ENCODE measurements at places on chromosomes 3 and 15.

DNA sequence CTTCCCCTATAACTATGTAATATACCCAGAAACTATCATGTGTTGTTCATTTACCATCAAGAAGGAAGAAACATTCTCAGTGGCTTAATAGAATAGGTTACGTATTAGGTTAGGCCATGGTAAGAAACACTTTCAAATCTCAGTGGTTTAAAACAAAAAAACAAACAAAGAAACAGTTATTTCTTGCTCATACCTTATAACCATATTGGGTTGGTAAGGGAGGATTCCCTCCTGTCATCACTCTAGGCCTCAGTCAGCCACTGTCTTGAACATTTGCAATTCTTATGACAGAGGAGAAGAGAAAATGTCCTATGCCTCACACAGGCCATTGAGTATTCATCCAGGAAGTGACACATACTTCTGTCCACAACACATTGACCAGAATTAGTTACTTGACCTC lies 727.7 kb upstream of the NECTIN3 start:
- DNase-seq = no peak

DNA sequence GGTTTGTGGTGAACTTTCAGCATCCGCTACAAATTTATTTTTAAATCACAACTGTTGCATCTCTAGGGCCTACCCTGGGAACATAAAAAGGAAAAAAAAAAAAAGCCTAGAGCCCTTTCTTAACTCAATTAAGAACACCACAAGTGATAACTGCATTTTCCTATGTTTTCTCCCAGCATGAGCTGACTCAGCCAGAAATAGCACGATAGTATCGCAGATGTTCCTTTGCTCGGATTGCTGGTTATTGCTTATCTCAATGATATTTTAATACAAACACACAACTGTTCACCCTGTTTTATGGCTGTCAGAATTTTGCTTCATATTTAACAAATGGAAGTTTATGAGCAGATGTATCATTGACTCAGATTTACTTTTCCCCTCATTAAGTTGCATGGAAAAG lies 251.8 kb upstream of the SUCLG2 start:
- no peak for DNase-seq

DNA sequence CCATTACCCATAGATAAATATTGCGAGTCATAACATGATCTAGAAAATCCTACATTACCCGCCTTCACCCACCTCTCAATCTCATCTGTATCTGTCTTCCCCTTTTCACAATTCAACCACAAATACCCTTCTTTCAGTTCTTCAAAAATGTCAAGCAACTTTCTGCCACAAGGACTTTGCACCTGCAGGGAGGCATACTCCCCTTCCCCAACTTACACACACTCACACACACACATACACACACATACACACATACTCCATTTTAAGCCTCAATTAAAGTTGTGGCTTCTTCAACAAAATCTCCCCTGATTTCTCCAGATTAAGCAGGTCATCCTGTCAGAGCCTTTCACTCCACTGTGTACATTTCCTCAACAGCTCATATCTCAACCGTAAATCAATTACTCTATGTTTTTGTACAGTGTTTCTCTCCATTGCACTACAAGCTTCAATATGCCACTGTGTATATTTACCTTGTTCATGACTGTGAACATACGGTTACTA lies 33.1 kb upstream of the CCDC50 start:
- peak; percentile 22 for DNase-seq

DNA sequence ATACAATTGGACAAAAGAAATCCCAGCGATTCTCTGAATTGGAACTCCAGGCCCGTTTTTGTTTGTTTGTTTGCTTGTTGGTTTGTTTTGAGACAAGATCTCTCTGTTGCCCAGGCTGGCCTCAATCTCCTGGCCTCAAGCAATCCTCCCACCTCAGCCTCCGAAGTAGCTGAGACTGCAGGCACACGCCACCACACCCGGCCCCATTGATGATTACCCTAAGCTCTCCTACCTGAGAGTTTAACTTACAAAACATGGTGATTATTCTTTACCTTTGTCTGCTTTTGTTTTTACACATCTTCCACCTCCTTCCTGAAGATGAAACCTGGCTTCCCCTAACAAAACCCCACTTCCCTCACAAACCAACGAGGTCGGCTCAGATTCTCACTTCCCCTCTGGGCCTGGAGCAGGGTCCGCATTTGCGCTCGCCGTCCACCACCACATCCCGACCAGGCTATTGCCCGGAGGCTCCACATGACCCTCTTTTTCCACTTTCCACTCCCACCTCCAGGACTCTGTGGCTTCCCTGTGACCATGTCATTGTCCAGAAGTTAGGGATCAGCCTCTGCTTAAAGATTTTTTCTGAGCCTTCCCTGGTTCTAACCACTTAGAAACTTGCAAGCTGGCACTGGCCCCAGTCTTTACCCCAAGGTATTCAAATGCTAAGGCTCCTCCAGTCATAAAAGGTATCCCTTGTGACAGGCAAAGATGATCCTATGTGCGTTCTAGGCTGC lies 14.8 kb downstream of the KLHL6 start:
- no peak for DNase-seq

DNA sequence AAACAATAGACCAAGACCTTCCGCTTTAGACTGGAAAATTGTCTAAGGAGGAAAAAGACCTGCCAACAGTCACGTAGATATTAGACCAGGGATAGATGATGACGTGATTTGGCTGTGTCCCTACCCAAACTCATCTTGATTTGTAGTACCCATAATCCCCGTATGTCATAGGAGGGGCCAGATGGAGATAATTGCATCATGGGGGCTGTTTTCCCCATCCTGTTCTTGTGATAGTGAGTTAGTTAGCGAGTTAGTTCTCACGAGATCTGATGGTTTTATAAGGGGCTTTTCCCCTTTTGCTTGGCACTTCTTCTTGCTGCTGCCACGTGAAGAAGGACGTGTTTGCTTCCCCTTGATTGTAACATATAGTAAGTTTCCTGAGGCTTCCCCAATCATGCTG lies 31.7 kb upstream of the SUCLG2 start:
- DNase-seq = no peak

DNA sequence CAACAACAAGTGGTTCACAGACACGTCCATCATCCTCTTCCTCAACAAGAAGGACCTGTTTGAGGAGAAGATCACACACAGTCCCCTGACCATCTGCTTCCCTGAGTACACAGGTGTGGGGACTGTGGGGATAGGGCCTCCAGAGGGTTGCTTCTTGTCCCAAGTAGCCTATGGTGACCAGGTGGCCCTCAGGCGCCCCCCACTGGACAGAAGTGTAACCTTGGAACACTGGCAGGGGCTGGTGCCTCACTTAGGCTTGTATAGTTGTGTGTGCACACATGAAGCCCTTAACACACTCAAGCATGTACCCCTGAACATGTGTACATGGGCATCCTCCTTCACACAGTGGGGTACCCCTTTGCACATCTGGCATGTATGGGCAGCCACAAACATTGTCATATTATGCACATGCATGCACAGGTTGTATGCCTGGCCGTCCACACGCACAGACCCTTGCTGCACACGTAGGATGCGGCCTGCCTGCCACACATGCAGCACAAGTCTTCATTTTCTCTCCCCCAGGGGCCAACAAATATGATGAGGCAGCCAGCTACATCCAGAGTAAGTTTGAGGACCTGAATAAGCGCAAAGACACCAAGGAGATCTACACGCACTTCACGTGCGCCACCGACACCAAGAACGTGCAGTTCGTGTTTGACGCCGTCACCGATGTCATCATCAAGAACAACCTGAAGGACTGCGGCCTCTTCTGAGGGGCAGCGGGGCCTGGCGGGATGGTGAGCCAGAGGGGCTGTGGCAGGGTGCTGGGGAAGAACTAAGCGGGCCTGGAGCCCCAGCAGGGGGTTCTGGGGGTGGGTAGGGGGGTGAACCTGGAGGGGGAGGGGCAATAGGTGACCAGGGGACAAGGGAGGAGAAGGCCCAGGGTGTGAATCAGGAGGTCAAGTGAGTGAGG lies 11.7 kb upstream of the SEMA3B start:
- DNase-seq = no peak

Measured in SIG-M5 (cell line).